Immature natural killer cell (primary cell): ENCODE measurements at places on chromosomes 6 and 20. TPM values are rescaled to one million over a fixed set of nuclear protein-coding genes. Genes with fewer than 3 reads are reported as not detected.

SYCP2L gene
- polyA plus RNA-seq, result 0.09 TPM

SLC22A3 gene
- not detected for polyA plus RNA-seq

DOK5 gene
- polyA plus RNA-seq, result not detected

AHI1 gene
- polyA plus RNA-seq, result 4.5 TPM

RFX6 gene
- polyA plus RNA-seq, result not detected

BCAS4 gene
- polyA plus RNA-seq, result 19.1 TPM

PRSS35 gene
- polyA plus RNA-seq, result 0.16 TPM

DNA sequence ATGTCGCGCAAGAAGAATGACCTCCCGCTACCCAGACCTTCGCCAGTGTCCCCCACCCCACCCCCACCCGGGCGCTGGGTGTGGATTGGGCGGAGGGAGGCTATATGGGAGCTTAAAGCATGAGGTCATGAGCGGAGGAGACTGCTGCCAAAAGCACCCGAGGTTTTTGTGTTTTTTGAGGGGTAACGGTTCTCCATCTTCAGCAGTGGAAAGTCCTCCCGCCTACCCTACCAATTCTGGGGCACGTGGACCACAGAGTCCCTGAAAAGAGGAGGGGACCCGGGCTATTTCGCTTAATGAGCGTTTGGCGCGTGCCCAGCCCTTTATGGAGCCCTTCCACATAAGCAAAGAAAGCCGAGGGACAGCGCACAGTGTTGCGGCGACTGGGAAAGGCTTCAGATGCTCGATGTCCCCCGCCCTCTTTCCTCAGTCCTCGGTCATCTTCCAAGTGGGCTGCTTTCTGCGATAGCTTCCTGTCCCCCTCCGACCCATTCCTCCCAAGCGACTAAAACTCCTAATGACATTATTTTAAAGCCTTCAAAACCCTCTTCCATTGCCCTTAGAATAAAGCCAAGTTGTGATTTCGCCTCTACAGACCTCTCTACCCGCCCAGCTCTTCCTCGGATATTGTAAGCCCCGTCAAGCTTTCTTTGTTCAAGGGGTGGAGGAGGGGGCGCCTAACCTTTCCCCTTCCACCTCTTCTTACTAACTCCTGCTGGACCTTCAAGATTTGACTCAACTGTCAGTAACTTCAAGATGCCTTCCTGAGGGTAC lies 2.1 kb upstream of the TRERF1 start:
- no peak for DNase-seq

MRAP2 gene
- not detected for polyA plus RNA-seq

DNA sequence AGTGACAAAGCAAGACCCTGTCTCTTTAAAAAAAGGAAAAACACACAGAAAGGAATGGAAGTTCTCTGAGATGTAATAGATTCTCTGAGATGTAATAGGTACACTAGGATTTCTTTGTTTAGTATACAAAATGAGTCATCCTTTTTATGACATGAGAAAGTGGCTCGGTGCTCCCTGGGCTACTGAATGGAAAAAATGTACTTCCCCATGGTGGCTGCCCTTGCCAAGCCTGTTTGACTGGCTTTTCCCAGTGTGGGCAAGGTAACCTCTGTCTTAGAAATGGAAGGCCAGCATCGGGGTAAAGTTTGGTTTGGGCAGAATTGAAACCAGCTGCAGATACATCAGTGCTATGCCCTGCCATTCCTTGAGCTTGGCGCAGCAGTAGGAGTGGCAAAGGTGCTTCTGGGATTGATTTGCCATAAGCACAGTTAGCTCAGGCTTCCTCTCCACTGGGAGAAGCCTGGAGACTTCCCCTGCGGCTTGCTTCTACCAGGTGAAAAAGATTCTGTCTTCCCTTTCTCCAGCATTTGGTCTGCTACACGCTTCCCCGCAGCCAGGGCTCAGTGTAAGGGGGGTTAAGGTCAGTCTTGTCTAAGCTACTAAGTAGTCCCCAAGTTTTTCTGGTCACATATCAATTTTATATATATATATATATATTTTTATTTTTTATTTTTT lies 24.5 kb downstream of the ARFGEF2 start:
- DNase-seq, result no peak

CCNC gene
- 42.4 TPM for polyA plus RNA-seq

GRCh38 chr20:2538931-2539720 lies 2.8 kb downstream of the TMC2 start:
- DNase-seq, result no peak

DNA sequence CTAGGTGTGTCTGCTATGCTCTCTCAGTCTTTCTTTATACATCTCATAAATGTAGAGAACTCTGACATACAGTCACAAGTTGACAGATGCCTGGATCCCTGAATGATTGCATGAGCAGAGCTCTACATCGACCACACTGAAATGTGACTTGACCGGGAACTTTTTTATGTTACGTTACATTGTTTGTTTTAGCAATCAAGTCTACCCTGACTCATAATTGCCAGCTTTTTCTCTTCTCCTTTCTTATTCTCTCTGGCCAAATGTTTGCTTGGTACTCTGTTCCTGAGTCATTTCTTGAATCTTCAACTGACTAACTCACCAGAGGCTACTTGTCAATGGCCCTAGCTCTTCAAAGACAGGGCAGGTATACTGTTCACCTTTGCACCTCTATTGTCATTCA lies 213.6 kb upstream of the DTNBP1 start:
- no peak for DNase-seq

DNA sequence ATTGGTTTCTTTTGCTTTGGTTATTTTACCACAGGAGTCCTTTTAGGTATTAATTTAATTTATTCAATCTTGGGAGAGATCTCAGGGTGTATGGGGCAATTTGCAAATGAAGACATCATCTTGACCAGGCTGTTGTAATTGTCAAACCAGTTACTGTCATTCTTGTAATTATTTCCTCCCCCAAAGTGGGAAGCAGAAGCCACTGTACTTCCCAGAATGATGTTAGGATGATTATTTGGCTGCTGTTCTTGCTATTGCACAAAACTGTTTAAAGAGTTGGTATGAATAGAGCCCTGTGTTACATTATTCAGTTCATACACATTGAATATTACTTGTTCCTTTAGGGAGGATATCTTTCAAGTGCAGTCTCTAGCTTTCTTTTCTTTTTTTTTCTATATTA lies 1.7 kb downstream of the TAAR6 start:
- DNase-seq, result no peak

- no peak for DNase-seq
Measured at GRCh38 chr6:33211666-33212422, 3.5 kb downstream of the RING1 start.

DNA sequence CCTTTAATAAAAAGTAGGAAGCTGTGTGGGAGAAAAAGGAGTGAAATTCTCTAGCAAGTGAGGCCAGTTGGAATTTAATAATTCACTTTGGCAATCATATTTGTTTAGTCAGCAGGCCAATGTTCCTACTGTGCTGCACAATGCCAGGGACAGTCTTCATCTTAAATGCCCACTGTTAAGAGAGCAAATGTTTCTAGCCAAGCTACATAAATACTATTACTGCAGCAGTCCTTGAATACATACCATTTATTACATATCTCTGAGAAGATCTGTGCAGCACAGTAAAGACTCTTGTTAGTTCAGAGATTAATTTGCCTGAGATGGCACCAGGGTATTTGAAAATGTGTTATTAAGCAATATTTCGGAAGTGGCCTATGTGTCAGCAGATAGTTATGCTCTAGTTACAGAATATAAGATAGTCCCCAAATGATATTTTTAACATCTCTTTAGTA lies 105.4 kb downstream of the OGFRL1 start:
- no peak for DNase-seq

GRCh38 chr6:90429713-90430112 lies 133.1 kb upstream of the BACH2 start:
- no peak for DNase-seq

SCUBE3 gene
- polyA plus RNA-seq, result 0.29 TPM

DNA sequence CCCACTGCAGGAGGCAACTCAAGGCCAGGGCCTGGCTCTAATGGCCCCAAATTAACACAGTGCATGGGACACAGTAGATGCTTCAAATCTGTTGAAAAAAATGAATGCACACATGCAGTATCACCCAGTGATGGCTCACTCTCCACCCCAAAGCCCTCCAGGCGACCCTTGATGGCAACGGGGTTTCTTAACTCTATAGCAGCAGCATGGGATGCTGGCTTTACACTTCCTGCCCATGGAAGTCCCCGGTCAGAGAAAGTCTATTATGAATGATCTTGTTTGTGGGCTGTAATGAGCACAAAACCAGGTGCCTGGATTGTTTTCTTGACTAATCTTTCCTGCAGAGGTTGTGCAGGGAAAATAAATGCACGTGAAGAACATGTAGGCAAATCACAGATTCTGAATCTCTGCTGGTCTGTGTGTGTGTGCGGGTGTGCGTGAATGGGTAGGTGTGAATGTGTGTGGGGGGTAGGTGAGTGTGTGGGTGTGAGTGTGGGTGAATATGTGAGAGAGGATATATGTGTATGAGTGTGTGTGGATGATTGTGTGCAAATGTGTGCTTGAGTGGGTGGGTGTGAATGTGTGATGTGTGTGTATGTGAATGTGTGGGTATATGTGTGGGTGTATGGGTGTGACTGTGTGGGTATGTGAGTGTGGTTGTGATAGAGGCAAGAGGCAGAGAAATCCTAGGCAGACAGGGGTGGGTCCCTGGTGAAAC lies 60.1 kb upstream of the MLN start:
- no peak for DNase-seq

- DNase-seq, result no peak
Measured at GRCh38 chr6:127146932-127147331, 28.5 kb downstream of the RSPO3 start.

APOBEC2 gene
- 0.50 TPM for polyA plus RNA-seq

SLC52A3 gene
- not detected for polyA plus RNA-seq

HLA-DQA1 gene
- 10.3 TPM for polyA plus RNA-seq

- no peak for DNase-seq
Measured at GRCh38 chr6:117513778-117514365, 31.4 kb downstream of the DCBLD1 start.

DNA sequence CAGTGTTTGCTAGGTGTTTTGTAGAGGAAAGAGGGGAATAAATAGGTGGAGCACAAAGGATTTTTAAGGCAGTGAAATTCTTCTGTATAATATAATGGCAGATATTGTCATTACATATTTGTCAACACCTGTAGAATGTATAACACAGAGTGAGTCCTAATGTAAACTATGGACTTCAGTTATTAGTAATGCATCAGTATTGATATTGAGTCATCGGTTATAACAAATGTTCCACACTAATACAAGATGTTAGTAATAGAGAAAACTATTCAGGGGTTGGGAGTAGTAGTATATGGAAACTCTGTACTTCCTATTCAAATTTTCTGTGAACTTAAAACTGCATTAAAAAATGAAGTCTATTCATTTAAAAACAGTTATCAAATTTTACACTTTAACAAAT lies 299.2 kb downstream of the UBE3D start:
- no peak for DNase-seq

DNA sequence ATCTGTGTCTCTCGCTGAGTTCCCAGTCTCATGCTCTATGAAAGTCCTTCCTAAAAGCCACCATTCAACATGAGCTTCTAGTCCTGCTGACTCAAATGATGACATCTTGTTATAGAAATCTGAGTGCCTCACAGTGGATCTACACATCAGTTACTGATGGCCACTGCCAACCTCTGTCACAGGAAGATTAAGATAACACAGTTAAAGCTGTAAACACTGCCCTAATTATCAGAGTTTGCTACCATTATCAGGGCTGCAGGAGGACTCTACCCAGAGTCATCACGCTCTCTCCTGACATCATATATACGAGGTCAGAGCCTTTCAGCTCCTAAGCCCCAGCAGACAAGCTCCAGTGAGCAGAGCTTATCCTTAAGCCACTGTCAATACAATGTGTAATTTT lies 63.2 kb downstream of the HIVEP2 start:
- no peak for DNase-seq

DNA sequence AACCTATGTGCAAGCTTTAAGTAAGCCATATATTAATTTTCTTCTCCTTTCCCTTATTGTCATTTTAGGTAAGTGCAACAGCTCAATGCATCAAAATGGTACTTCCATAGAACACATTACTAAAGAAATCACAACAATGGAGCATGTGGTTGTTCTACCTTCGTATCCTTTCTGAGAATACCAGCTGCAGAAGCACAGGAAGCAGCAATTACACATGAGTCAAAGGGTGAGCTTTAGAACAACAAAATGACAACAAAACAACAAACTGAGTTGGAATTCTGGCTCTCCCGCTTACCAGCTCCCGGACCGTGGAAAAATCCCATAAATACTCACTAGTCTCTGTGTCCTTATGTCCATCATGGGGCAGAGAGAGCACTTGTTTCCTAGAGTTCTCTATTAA lies 108.9 kb downstream of the BCAS1 start:
- no peak for DNase-seq

DNA sequence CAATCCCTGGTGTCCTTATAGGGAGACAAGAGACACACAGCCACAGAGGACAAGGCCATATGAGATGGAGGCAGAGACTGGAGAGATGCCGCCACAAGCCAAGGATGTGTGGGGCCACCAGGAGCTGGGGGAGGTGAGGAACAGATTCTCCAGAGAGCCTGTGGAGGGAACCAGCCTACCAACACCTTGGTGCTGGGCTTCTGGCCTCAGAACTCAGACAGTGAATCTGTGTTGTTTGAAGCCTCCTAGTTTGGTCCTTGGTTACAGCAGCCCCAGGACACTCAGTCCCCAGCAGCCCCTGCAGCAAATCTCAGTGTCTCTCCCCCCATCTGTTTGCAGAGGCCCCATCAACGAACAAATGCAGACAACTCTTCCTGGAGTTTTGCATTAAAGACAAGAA lies 73.2 kb upstream of the BHLHE23 start:
- DNase-seq, result no peak

PPP1R16B gene
- polyA plus RNA-seq, result 24.9 TPM

LINC00237 gene
- not detected for polyA plus RNA-seq

MTFR2 gene
- 0.51 TPM for polyA plus RNA-seq

DNA sequence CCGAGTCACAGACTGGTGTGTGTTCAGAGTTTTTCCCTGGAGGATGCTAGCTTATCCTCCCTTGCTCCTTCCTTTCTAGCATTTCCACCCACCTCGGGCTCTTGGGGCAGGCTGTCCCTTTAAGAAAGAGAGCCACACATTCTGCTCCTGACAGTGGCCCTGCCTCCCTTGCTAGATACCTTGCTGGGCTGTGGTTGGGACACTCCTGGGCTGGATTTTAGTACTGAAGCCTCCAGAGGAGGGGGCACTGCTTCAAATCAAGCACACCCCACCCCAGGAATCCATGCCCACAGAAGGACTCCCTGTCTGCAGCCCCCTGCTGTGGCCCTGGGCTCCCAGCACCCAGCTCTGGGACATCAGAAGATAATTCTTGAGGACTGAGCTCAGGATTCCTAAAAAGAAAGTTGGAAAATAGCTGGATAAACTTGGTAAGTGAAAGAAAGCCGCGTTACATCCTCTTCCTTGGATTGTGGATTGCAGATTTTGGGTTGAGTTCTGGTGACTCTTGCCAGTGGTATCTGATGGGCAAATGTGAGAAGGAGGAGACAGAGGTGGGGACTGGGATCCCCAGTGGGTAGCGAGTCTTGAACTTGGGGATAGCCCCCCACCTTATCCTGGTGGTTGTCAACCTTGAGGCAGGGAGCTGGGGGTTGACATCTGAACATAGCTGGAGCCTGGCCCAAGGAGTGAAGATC lies 29.0 kb downstream of the DAAM2 start:
- DNase-seq, result no peak

- no peak for DNase-seq
Measured at GRCh38 chr6:12012038-12012557, at the start of gene HIVEP1. TSS of gene HIVEP1 (plus strand) at chr6:12012312. CDS start at chr6:12015629, 3,317 bp downstream.

GRCh38 chr20:24534282-24534681 lies 64.9 kb downstream of the SYNDIG1 start:
- no peak for DNase-seq

LPA gene
- polyA plus RNA-seq, result not detected

GRCh38 chr6:146856296-146856695 lies 257.5 kb downstream of the ADGB start:
- DNase-seq, result no peak

GRCh38 chr6:158836625-158837311 lies 17.6 kb upstream of the EZR start:
- no peak for DNase-seq

- DNase-seq, result no peak
Measured at GRCh38 chr6:147972448-147972847, 370.2 kb upstream of the SASH1 start.

LPIN3 gene
- not detected for polyA plus RNA-seq
